ENCODE measurements at places on chromosomes 3 and 15.

- peak; percentile 26 for DNase-seq
Observed at GRCh38 chr15:77504306-77504705, 83.6 kb downstream of the HMG20A start.

GRCh38 chr3:194401868-194402329 is 2.8 kb upstream of the GP5 start:
- no peak for DNase-seq

DNA sequence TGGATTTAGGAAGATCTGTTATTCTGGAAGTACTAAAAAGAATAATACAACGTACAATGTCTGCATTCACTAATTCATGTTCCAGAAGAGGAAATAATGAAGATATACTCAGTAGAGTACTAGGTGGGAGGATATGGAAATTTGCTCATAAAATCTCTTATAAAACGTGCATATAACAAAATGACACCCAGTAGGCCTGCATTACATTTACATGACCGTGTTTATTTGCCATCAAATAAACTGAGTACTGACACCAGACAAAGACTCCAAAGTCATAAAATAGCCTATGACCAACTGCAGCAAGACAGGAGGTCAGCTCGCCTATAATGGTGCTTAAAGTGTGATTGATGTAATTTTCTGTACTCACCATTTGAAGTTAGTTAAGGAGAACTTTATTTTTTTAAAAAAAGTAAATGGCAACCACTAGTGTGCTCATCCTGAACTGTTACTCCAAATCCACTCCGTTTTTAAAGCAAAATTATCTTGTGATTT is 60.4 kb downstream of the DCUN1D1 start:
- no peak for DNase-seq

GRCh38 chr3:18752273-18752934 is 327.3 kb upstream of the SATB1 start:
- no peak for DNase-seq

DNA sequence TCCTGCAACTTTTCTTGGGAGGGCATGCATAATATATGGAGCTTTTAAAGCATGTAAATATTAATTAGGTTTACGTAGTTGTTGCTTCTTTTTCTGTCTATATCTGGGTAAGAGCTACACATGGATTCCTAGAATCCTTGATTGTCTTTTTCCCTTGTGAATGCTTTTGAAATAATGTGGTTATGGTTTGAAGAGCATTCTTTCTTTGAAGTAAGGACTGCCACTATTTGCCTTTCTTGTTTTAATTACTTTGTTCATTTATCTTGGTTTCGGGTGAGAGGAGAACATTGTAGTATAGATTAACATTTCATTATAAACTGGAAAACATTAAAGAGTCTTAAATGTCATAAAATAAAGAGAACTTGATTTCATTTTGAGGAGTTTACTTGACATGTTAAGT is 674.0 kb downstream of the ZBBX start:
- DNase-seq = no peak
